ENCODE measurements at places on chromosomes 3 and 15.

- DNase-seq, result peak; percentile 31
Observed at GRCh38 chr3:41900265-41900664, 61.6 kb downstream of the ULK4 start.

DNA sequence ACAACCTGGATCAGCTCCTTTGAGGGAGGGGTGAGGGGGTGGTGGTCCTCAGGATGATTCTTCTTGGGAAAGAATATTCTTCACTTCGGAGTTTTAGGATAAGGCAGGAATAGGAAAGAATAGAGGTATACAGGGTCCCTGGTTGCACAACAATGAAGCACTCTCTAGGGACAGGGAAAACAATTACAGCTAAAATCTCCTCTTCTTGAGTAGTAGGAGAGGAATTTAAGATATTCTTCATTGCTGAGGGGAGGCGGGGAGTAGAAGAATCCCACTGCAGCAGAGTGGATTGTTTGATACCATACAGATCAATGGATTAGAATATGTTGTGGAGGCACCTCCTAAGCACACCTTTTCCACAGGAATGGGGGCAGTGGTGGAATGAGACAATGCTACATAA, 20.5 kb downstream of the SLC9C1 start:
- no peak for DNase-seq

- DNase-seq, result no peak
Observed at GRCh38 chr15:71511796-71512681, 298.3 kb upstream of the NR2E3 start.

- no peak for DNase-seq
Observed at GRCh38 chr3:16810593-16811367, 74.0 kb upstream of the PLCL2 start.

DNA sequence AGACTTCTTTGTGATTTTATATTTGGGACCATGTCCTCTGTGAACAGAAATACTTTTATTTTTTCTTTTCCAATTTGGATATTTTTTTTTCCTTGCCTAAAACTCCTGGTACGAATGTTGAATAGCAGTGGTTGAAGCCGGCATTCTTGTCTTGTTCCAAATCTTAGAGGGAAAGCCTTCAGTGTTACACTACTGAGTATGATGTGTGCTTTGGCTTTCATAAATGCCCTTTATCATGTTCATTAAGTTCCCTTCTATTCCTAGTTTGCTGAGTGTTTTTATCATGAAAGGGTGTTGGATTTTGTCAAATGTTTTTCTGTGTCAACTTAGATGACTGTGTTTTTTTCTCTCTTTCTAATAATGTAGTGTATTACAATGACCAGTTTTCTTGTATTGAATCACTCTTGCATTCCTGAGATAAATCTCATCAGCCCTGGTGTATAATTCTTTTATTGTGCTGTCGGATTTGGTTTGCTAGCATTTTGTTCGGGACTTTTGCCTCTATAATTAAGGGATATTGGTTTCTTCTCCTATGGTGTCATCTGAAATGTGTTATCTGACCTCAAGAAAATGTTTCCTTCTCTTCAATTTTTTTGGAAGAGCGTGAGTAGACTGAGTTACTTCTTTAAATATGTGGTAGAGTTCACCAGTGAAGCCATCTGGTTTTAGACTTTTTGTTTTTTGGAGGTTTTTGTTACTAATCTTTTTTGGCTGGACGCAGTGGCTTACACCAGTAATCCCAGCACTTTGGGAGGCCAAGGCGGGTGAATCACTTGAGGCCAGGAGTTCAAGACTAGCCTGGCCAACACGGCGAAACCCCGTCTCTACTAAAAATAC, 33.3 kb downstream of the MAP1A start:
- peak; percentile 88 for DNase-seq

DNA sequence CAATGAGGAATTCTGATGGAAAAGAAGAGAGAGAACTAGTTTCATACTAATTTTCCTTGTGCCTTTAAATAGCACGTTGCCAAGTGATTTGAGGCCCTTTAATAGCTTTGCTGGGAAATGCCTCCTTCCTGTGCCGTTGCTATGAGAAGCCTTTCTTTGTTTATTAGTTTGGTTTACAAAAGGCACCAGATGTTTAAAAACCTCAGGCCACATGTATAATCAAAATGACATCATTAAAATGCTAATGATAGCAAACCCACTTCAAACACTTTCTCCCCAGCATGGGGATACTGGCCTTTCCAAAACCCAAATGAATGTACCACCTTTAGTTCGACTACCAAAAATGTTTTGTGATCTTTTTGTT, 50.0 kb upstream of the TBC1D23 start:
- DNase-seq, result peak; percentile 65

- DNase-seq, result no peak
Observed at GRCh38 chr3:11339541-11339940, 67.3 kb downstream of the ATG7 start.

- no peak for DNase-seq
Observed at GRCh38 chr15:92595506-92596381, 59.8 kb downstream of the FAM174B start.

DNA sequence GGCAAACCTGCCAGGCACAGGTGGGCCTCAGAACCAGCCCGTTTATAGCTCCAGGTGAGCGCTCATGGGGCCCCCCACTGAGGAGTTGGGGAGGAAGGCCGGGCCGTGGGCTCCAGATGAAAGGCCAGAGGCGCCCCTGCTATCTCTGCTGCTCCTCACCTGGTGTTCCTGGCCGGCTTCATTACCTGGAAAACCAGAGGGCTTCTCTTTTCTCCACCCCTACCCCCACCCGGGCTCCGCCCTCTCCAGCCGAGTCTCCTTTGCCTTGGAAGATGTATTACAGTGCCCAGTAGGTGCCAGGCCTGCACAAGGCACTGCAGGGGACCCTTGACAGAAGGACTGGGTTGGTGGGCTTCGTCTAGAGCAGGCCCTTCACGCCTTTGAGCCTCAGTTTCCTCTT, 111.4 kb downstream of the WNT7A start:
- no peak for DNase-seq

GRCh38 chr15:91876187-91876586, 22.7 kb downstream of the SLCO3A1 start:
- DNase-seq, result no peak

GRCh38 chr3:42539871-42540714, 37.6 kb downstream of the VIPR1 start:
- DNase-seq, result peak; percentile 3

GRCh38 chr15:63986751-63987341, 59.4 kb downstream of the DAPK2 start:
- no peak for DNase-seq

- DNase-seq, result no peak
Observed at GRCh38 chr15:40028853-40029252, 10.1 kb downstream of the SRP14 start.

GRCh38 chr15:66701422-66702034, 508 bp upstream of the SMAD6 start:
- no peak for DNase-seq

- no peak for DNase-seq
Observed at GRCh38 chr3:59074764-59075163, 24.9 kb upstream of the CFAP20DC start.

DNA sequence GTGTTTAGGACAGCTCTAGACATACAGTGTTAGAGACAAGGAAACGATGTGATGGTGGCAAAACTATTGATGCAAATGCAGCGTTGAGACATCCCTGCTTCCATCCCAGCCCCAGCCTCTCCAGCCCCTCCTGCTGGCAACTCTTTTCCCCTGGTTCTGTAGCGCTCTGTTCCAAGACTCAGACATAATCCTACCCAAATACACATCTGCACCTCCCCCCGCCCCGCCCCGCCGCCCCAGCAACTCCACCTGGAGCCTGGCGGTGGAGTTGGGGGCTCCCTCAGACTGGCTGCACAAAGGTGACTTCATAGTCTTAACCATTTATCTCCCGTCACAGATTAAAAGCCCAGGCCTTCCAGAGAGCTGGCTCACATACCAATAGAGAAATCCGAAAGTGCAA, 7.2 kb upstream of the SEC22A start:
- DNase-seq, result no peak

DNA sequence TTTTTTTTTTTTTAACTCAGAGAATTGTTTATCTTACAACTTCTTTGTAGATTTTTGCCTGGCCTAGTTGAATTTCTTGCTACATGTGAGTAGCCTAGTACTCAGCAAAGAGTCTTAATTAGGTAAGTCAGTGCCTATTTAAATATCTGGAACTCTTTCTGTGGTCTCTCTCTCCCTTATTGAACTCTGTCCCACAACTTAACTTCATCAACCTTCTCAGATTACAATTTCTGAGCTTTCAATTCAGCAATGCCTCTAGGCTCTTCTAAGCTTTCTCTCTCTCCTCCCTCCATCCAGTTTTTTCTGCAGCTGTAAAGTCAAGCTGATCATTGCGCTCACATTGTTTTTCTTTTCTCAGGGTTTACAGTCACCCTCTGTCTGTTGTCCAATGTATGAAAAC, 517.6 kb upstream of the ROBO1 start:
- DNase-seq, result peak; percentile 50

DNA sequence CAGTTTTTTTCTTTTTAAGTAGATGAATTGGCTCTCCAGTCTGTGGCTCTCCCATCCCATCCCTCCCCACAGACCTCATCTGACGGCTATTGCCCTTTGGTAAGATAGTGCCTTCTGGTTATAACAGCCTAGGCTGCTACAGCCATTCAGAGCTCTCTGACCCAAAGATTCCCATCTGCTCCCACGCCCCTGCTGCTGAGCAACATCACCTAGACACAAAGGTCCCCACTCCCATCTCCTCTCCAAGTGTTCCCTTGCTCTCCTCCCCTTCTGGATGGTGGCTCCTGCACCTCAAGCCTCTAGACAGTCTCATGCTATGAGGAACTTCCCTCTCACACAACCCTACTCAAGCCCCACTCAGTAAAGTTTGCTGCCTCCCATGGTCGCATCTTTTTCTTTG, 23.7 kb downstream of the FBXW12 start:
- DNase-seq, result no peak

- peak; percentile 65 for DNase-seq
Observed at GRCh38 chr15:35980719-35981118, 434.8 kb upstream of the DPH6 start.

DNA sequence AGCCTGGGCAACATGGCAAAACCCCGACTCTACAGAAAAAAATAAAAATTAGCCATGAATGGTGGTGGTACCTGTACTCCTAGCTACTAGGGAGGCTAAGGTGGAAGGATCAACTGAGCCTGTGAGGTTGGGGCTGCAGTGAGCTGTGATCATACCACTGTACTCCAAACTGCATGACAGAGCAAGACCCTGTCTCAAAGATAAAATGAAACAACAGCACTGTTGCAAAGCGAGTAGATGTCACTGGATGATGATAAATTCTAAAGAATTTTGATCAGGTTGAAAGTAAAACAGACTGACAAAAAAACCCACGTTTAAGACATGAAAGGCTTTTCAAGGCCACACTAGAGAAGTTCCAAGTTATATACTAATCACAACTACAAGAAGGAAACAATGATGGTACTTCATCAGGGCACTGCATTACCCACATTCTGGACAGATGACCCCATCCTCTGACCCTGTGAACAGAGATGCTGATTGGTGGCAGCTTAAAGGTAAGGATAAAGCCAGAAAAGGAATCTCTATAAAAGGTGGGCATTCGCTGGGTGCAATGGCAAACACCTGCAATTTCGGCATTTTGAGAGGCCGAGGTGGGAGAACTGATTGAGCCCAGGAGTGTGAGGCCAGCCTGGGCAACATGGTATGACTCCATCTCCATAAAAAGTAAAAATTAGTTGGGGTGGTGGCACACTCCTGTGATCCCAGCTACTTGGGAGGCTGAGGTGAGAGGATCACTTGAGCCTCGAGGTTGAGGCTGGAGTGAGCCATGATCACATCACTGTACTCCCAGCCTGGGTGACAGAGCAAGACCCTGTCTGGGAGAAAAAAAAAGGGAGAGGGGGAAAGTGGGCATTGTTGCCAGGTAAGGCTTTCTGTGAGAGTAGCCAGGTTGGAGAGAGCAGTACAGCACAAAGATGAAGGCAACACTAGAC, 59.2 kb downstream of the TBL1XR1 start:
- no peak for DNase-seq

- no peak for DNase-seq
Observed at GRCh38 chr3:101184111-101184510, 136.3 kb downstream of the IMPG2 start.

DNA sequence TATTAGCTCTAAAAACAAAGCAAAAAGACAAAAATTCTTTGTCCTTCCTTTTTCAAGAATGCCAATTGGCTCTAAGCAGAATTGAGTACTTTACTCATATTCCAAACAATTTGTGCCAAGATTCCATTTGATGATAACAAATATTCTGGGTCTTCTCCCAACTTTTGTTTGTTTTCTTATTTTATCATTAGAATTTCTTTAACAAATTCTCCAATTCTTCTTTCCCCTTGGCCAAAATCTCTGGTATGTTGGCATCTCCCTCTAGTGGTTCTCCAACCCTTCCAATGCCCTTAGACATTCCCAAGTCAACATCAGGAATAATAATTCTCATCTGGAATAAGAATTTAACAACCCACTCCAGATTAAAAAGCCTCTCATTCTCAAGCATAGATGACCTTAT, 5.3 kb downstream of the CPOX start:
- no peak for DNase-seq

DNA sequence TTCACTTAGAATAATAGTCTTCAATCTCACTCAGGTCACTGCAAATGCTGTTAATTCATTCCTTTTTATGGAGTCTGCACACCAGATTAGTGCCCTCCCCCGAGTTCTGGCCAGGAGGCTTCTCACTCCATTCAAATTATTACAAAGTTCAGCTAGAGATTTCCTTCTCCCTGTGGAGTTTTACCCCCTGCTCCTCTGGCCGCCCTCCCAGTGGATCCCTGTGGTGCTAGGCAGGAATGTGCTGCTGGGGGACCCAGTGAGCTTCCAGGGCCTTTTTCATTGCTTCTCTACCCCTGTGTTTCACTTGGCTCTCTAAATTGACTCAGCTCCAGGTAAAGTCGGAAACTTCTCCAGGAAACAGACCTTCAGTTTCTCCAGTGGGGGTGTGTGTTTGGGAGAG, 42.7 kb upstream of the CD200R1L start:
- DNase-seq, result peak; percentile 5

DNA sequence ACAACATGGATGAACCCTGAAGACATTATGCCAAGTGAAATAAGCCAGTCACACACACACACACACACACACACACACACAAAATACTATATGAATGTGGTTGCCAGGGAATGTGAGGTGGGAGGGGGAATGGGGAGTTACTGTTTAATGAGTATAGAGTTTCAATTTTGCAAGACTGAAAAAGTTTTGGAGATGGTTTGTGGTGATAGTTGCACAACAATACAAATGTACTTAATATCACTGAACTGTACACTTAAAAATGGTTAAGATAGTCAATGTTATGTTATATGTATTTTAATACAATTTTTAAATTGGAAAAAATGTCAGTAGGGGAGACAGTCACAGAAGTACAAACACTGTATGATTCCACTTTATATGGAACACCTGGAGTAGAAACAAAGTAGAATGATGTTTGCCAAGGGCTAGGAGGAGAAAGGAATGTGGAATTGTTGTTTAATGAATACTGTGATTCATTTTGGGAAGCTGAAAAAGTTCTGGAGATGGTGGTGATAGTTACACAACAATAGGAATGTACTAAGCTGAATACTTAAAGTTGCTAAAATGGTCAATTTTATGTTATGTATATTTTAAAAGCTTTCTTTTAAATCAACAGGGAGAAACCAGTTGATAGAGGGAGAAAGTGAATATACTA, 76.6 kb downstream of the RPL39L start:
- DNase-seq, result peak; percentile 89
